ENCODE measurements at places on chromosomes 11 and 22.

DNA sequence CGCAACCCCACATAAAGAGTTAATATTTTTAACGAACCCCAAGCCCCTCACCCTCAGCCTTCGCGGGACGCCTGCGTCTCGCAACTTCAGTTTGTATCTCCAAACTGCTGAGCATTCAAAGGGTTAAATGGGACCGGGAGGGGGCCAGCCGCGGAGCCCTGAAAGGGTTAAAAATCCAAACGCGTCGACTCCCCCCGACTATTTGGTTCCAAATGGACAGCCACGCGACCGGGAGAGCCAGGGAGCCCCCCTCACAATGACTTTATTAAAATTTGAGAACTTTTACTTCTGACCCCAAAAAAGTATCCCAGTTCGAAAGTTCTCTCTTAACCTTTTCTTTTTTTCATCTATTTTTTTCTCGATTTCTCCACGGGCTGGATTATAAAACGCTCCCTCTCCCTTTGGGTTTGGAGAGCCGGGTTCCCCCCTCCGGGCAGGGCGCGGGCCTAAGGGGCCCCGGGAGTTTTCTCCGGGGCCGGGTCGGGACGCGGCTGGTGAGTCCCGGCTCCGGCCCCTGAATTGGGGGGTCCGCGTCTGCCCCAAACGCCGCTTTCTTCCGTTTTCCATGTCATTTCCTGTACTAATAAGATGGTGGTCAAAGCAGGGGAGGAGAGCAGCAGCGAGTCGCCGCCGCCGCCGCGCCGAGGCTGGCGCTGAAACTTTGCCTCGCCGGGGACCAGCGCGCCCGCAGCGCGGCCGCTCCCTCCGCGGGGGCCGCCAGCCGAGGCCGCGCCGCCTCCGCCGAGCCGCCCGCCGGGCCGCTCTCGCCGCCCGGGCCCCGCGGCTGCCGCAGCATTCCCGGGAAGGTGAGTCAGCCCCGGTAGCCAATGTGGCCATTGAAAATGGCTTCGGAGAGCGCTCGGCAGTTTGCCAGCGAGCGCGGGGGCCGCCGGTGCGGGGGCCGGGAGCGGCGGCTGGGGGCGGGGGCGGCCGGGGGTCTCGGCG lies at the start of gene PRDM11:
PRDM11 (plus strand) TSS at position 568 of the 945 bp plus-strand sequence. CDS start 35,128 bp downstream, outside the sequence.
- DNase-seq, result peak; percentile 42

- DNase-seq, result peak; percentile 82
These were observed 118.5 kb downstream of the APOL5 start for GRCh38 chr22:35835998-35836691.

DNA sequence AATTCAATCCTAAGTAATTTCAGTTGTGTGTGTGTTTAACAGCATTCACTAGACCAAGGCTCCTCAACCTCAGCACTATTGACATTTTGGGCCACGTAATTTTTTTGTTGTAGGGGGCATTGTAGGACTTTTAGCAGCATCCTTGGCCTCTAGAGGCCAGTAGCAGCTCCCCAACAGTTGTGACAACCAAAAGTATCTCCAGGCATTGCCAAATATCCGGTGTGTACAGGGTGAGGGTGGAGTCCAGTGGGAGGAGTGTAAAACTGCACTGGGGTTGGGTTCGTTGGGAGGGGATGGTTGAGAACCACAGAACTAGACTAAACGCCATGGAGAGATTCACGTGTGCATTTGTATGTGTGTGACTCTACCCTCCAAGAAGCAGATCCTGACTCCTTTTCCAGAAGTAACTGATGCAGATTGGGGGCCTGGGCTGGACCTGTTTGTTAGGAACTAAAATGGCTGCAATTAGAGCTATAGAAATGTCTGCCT lies 5.9 kb upstream of the PHF21A start:
- DNase-seq, result peak; percentile 5

- DNase-seq, result no peak
These were observed 15.8 kb downstream of the IL17RA start for GRCh38 chr22:17100621-17101020.

- DNase-seq, result no peak
These were observed 205.5 kb downstream of the CASP12 start for GRCh38 chr11:104692751-104693150.

DNA sequence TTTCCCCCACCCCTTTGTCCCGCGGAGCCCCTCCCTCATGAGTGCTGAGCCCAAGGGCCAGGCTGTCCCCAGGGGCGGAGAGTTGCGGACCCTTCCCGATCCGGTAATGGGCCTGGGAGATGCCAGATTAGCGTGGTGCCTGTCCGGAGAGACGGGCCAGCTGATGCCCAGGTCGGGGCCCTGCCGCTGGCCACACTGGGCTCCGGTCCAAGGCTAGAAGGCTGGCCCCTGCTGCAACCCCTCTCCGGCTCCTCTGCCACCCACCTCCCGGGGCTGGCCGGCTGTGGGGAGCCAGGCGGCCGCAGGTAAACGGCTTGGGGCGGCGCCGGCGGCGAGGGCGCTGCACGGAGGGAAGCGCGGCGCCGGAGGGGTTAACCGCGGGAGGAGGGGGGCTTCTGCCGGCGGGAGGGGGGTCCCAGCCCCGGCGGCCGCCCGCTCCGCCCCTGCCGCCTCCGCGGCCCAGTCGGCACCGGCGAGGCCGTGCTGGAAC lies at the start of gene KCNK4:
KCNK4 (plus strand) TSS at position 41 of the 490 bp plus-strand sequence. CDS start 1,717 bp downstream, outside the sequence.
- DNase-seq, result no peak

DNA sequence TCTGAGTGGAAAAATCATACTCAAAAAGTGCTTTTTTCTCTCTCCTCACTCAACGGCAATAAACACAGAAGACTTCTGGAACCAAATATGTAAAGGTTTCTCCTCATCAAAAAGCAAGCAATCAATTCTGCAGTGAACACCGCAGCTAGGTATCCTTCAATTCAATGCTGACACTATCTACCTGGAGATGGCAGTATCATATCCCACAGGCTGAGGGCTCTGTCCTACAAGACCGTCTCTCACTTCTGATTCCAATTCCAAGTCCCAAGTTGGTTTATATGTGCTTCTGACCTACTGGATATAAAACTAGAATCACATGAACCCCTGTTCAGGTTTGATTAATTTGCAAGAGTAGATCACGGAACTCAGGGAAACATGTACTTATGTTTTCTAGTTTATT lies 59.7 kb upstream of the LUZP2 start:
- DNase-seq, result no peak

- DNase-seq, result no peak
These were observed 99.5 kb downstream of the CASP12 start for GRCh38 chr11:104798789-104799188.

DNA sequence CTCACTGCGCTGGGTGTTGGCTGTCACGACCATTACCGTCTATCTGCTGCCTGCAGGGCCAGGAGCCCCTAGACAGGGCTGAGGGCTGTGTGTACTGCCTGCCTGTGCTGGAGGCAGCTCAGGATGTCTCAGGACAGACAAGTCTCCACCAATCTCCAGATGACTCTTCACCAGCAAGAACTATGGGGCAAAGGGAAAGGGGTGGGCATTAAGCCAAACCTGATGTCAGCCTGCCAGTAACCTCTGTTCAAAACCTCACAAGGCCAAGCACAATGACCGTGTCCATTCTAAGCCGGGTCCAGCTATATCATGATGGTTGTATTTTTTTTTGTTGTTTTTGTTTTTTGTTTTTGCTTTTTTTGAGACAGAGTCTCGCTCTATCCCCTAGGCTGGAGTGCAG lies 31.6 kb downstream of the MAFF start:
- DNase-seq, result no peak

- DNase-seq, result no peak
These were observed 19.2 kb upstream of the PPARA start for GRCh38 chr22:46131151-46131587.

GRCh38 chr11:102191832-102192231 lies 81.6 kb downstream of the YAP1 start:
- no peak for DNase-seq

DNA sequence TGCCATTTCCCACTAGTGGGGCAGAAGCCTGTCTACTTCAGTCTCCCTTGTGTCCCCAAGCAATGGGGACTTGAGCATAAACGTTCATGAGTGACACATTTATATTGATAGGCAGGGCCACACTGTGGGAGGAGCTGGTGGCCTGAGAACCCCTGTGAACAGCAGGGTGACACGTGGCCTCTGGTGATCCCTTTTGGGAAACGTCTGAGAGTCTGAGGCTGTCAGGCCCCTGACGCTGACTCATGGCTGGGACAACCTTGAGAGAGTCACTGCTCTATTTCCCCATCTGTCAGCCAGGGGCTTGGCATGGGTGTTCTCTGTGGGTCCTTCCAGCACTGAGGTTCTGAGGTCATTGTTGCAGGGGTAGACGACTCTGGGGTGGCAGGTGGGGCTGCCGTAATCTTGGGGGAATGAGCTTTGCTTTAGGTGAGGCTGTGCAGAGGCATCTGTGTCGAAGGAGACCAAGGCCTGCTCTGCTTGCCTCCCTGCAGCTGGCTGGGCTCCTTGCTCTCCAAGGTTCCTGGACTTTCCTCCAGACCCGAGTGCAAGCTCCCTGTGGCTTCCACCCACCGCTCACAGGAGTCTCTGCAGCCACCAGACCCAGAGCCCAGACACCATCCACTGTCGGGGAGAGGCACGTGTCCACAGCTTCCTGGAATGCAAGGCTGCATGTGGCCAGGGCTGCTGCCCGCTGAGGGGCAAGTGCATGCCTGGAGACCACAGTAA lies 54.7 kb downstream of the SMIM38 start:
- DNase-seq, result no peak

DNA sequence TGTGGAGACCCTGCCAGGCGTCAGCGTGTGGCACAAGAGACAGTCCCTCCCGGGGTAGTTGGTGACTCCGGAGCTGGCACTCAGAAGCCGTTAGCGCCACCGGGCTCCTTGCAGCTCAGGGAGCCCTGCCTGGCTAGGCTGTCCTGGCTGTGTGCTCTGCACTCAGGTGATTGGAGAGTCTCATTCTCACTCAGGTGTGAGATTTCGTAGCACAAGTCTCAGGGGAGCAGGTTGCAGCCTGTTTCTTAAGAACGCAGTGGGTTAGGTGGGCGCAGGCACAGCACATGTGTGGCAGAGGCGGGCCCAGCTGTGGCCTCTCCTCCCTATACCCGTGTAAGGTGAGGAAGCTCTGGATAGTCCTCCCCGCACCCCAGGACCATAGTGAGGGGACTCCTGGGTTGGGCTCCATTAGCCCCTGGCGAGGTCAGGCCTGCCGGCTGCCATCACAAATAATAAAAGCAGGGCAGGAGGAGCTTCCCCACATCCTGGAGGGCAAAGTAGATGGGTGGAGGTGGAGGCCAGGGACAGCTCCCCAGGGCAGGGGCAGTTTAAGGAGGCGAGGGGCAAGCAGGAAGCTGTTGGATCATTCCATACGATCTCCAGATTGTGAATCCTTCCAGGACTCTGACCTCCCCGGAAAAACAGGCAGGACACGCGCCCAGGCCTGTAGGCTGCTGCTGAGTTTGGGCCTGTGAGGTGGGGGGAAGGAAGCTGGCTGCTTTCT lies 39.4 kb downstream of the SBF1 start:
- no peak for DNase-seq

- peak; percentile 79 for DNase-seq
These were observed 12.3 kb upstream of the BID start for GRCh38 chr22:17786435-17787161.

GRCh38 chr11:196786-197731 lies 4.2 kb downstream of the SCGB1C1 start:
- DNase-seq, result no peak

DNA sequence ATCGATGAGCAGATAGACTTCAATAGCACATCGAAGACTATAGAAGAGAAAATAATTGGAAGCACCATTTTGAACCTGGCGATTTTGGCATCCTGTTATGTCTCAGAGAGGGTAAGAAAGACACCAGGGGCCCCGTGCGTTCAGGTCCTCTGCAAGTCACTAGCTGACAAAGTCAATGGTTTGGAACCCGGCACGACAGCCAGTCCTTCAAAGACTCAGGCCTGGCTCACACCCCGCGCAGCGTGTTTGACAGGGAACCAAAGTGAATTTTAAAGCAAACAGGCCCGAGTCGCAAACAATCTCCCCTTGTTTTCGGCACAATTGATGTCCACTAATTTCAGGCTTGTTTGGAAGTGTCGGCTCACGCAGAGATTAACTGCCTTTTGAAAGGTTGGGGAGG lies 716.6 kb downstream of the BRD1 start:
- no peak for DNase-seq

- no peak for DNase-seq
These were observed 17.2 kb downstream of the DCHS1 start for GRCh38 chr11:6638429-6638828.

DNA sequence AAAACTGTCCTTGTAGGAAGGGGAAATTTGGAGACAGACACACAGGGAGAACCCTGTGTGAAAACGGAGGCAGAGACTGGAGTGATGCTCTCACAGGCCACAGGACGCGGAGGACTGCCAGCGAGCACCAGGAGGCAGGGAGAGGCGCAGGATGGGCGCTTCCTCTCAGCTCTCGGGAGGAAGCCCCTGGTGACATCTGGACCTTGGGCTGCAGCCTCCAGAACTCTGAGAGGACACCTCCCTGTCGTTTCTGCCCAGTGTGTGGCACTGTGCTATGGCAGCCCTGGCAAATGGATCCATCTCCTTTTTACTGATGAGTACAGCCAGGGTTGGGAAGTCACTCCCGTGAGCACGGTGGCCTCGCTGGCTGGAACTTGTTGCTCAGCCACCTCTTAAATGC lies 73.9 kb downstream of the LRRC32 start:
- no peak for DNase-seq

GRCh38 chr11:126736682-126737572 lies 263.6 kb downstream of the KIRREL3 start:
- DNase-seq, result no peak

DNA sequence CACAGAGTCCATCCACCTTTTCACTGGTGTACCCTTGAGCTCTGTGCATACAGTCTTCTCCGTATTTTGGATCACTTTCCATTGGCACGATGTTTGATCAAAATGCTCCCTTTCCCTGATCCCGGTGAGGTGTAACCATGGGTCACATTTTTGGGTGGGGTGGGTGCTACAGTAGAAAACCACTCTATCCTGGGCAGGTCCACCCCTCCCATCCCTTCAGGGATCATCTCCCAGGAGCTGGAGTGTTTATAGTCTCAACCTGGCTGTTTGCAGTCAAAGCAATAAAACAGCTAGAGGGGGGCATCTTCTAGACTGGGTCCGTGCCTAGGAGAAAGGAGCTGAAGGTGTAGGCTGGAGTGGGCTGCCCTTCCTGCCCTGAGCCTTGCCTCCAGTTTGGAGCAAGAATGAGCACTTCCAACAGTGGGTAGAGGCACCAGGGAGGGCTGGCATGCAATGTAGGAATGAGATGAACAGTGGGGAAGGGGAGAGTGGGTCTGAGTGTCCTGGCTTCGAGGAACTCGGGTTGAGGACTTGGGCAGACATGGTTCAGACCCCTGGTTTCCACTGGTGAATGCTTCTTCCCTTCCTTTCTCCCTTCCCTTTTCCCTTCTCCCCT lies 38.8 kb downstream of the RNF141 start:
- no peak for DNase-seq

- DNase-seq, result no peak
These were observed 23.2 kb upstream of the UBASH3B start for GRCh38 chr11:122632181-122632824.

DNA sequence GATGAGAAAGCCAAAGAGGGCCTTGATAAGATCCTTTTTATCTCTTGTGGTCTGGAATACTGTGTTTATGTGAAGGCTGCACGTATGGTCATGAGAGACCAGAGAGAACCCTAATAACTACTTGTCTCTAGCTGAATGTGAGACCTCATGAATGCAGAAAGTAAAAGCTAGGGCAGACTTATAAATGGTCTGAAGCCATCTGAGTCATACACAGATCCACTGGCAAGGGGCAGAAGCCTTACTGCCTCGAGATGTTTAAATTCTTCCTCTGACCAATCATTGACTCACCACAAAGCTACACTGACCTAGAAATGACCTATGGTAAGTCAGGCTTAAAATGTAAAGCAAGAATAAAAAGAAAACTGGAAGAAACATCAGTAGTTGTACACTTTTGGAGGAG lies 22.7 kb upstream of the OR4B1 start:
- no peak for DNase-seq

Data from COR-L47 (cell line).